ENCODE measurements at places on chromosomes 6 and 20.

GRCh38 chr6:86586195-86586594, 351.1 kb upstream of the HTR1E start:
- H3K27me3 ChIP-seq = no peaks in the 10 kb centered on the region
- H3K36me3 ChIP-seq = peaks cover 5% of the 10 kb centered on the region
- DNase-seq = no peak
- H3K4me3 ChIP-seq = no peak overlapping the region

- H3K27ac ChIP-seq = no peak overlapping the region
- H3K4me3 ChIP-seq = no peak overlapping the region
- H3K27me3 ChIP-seq = no peaks in the 10 kb centered on the region
- no peaks in the 10 kb centered on the region for H3K4me1 ChIP-seq
Measured at GRCh38 chr6:139939189-139939979, 564.9 kb upstream of the CITED2 start.

GRCh38 chr6:36361071-36361470, 24.4 kb upstream of the BNIP5 start:
- no peak for DNase-seq
- no peak overlapping the region for H3K4me3 ChIP-seq
- no peaks in the 10 kb centered on the region for H3K27me3 ChIP-seq
- peaks cover 20% of the 10 kb centered on the region for H3K4me1 ChIP-seq
- H3K36me3 ChIP-seq = no peaks in the 10 kb centered on the region
- H3K27ac ChIP-seq = no peak overlapping the region

DNA sequence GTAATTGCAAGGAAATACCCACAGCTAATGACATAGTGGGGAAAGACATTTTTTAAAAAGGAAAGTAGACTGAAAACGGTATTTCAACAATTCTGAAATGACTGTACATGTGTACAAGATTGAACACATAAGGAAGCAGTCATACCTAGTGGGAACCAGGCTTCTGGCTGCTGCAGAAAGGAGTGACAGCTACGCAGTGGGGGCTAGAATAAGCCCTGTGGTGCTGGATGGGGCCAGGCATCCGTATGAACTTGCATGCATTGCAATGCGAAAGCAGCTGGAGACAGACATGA, 54.9 kb upstream of the GPR31 start:
- H3K4me1 ChIP-seq = peaks cover 7% of the 10 kb centered on the region
- H3K27ac ChIP-seq = no peak overlapping the region
- DNase-seq = no peak

DNA sequence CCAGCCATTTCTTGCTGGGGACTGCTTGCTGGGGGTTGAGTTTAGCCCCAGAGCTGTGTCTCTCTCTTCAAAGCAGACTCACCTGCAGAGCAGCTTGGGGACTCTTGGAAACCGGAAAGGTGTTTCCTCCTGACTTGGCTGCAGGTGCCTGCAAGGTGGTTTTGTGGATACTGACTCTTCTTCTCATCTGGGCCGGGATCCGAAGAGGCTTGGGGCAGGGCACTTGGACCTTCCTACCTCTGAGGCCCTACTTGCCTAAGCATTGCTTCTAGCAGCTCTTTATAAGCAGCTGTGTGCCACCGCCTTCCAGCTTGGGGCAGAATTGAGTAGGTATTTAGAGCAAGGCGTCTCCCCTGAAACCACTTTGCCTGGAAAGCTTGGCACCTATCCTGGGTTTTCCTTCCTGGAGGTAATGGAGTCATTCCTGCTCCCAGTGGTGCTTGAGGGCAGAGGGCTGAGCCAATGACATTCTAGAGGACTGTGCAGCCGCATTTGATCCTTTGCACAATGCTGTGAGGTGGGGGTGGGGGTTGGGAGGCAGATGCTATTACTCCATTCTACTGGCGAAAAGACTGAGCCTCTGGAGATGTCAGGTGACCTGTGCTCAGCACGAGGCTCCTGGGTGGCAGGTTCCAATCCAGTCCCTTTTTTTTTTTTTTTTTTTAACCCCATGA, 3.4 kb upstream of the CTSZ start:
- no peaks in the 10 kb centered on the region for H3K27me3 ChIP-seq
- H3K4me3 ChIP-seq = no peak overlapping the region
- DNase-seq = no peak
- no peak overlapping the region for H3K27ac ChIP-seq
- no peaks in the 10 kb centered on the region for H3K36me3 ChIP-seq

GRCh38 chr20:34874094-34874654, 1.5 kb upstream of the GGT7 start:
- peaks cover 55% of the 10 kb centered on the region for H3K4me1 ChIP-seq
- DNase-seq = no peak
- H3K4me3 ChIP-seq = peak overlapping the region; percentile 88
- no peaks in the 10 kb centered on the region for H3K36me3 ChIP-seq
- H3K27me3 ChIP-seq = peaks cover 11% of the 10 kb centered on the region

DNA sequence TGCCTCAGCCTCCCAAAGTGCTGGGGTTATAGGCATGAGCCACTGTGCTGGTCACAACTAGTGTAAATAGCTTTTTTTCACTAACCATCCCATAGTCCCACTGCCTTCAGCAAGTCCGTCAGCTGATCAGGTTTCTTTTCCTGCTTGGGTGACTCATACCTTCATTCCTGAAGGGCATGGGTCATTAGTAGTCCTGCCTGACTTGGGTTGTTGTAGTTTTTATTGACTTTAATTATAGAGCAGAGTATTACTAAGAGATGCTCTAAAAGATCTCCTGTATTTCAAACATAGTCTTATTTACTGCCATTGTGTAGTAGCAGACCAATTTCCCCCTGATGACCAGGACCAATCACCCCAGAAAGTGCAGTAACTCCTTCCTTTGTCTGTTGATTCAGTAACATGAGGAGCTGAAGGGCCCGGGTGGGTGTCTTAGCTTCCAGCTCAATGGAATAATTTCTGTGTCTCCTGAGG, 25.8 kb downstream of the HLA-C start:
- H3K4me1 ChIP-seq = no peaks in the 10 kb centered on the region
- H3K4me3 ChIP-seq = no peak overlapping the region

GRCh38 chr6:137702791-137703424, 164.2 kb upstream of the TNFAIP3 start:
- H3K4me1 ChIP-seq = peaks cover 41% of the 10 kb centered on the region
- no peaks in the 10 kb centered on the region for H3K36me3 ChIP-seq
- H3K27ac ChIP-seq = no peak overlapping the region

- H3K36me3 ChIP-seq = no peaks in the 10 kb centered on the region
- no peak overlapping the region for H3K4me3 ChIP-seq
- peaks cover 9% of the 10 kb centered on the region for H3K27me3 ChIP-seq
- no peak overlapping the region for H3K27ac ChIP-seq
Measured at GRCh38 chr6:148771896-148772554, 25.2 kb downstream of the UST start.

DNA sequence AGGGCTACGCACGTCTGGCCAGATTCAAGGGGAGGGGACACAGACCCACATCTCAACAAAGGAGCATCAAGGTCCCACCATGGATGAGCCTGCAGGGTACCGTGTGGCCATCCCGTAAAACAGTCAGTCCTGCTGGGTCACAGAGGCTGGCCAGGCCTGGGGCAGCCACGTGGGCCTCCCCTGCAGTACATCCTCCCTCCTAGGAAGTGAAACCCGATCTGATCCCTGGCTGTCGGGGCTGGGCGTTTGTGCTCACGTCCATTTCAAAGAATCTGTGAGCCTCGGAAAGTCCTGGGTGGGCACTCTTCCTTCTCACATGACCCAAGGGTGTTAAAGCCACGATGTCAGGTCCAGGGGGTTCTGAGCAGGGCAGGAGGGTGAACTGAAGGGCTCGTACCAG, 14.3 kb downstream of the SULF2 start:
- no peaks in the 10 kb centered on the region for H3K27me3 ChIP-seq
- H3K27ac ChIP-seq = no peak overlapping the region
- DNase-seq = no peak
- no peaks in the 10 kb centered on the region for H3K36me3 ChIP-seq
- H3K4me1 ChIP-seq = no peaks in the 10 kb centered on the region
- no peak overlapping the region for H3K4me3 ChIP-seq

DNA sequence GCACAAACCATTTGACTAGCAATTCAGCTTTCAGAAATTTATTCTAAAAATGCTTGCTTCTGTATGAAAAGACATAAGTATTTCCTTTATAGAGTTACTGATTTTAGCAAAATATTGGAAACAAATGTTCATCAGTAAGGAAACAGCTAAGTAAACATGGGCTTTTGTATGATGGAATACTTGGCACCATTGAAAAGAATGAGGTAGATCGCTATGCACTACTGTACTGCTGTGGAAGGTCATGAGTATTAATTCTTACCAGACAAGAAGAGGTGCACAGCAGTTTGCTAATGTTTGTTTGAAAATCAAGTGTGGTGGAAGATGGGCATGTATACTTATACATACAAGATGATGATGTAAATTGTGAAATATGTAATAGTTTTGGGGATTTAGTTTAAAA, 73.0 kb downstream of the FARS2 start:
- no peak overlapping the region for H3K27ac ChIP-seq
- H3K36me3 ChIP-seq = no peaks in the 10 kb centered on the region
- DNase-seq = no peak
- H3K4me3 ChIP-seq = no peak overlapping the region
- no peaks in the 10 kb centered on the region for H3K27me3 ChIP-seq
- peaks cover 13% of the 10 kb centered on the region for H3K4me1 ChIP-seq

GRCh38 chr6:17945111-17945510, 42.3 kb downstream of the KIF13A start:
- H3K36me3 ChIP-seq = no peaks in the 10 kb centered on the region
- no peak for DNase-seq
- no peaks in the 10 kb centered on the region for H3K27me3 ChIP-seq

DNA sequence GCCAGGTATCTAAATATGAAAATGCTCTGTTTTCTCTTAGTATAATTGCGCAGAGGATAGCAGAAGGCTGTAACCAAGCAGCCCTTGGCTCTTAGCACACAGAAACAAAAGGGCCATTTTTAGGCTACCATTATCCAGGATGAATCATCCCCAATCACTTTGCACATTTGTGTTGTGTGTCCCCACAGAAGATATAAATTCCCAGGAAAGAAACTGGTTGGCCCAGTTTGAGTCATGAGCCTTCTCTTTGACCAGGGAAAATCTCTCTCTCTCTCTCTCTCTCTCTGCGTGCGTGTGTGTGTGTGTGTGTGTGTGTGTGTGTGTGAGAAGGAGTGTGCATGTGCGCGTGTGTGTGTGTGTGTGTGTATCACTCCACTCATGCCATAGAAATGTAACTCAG, 178.5 kb downstream of the FRK start:
- no peak for DNase-seq
- H3K4me3 ChIP-seq = no peak overlapping the region
- H3K36me3 ChIP-seq = no peaks in the 10 kb centered on the region
- H3K27me3 ChIP-seq = no peaks in the 10 kb centered on the region
- H3K4me1 ChIP-seq = no peaks in the 10 kb centered on the region

- H3K27ac ChIP-seq = peak overlapping the region; percentile 90
- H3K4me3 ChIP-seq = peak overlapping the region; percentile 62
- H3K27me3 ChIP-seq = peaks cover 22% of the 10 kb centered on the region
- DNase-seq = no peak
- peaks cover 31% of the 10 kb centered on the region for H3K4me1 ChIP-seq
Measured at GRCh38 chr6:166257911-166258318, 50.3 kb downstream of the PRR18 start.

GRCh38 chr6:72890671-72891070, 268.8 kb downstream of the KCNQ5 start:
- H3K27me3 ChIP-seq = no peaks in the 10 kb centered on the region
- no peak for DNase-seq
- H3K27ac ChIP-seq = no peak overlapping the region
- H3K4me3 ChIP-seq = no peak overlapping the region
- H3K4me1 ChIP-seq = no peaks in the 10 kb centered on the region
